ENCODE measurements at places on chromosomes 7 and 10.
A peak's percentile ranks its signal among the peaks of the same experiment; 100 is the strongest.

GRCh38 chr7:117296066-117296465, 26.8 kb downstream of the WNT2 start:
- no peak for DNase-seq

DNA sequence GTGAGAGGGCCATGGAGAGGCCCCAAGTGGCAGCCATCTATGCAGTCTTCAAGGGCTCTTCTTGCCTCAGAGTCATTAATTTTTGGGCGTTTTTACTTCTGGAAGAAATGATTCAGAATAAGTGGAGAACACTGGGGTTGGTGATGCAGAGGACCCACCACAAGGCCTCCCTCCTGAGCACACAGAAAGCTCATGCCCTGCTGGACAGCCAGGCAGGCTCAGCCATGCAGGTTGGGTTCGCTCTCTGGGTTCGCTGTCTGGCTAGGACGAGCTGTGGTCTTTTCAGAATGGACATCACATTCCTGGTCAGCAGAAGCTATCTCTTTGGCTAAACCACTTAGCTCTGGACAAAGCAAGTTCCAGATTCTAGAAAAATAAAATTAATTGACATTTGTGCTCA, 480.8 kb downstream of the RPS24 start:
- DNase-seq, result no peak

GRCh38 chr10:43253461-43254198, 13.2 kb downstream of the RASGEF1A start:
- DNase-seq, result no peak

DNA sequence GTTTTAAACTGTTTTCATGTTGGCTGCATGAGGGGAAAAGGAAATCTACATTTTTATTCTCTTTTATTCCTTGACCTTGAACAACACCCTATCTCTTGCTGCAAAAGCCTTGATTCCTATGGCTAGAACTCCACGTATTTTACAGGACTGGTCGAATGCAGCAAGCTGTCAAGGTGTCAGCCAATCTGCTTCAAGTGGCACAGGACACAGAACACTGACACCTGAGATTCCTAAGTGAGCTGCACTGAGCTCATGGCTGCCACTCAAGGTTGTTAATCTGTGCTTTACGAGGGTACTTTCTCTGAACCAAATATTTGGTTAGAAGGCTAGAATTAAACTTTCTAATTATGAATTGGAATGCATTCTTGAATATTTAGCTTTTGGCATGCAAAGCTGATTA, 349.7 kb upstream of the COBL start:
- no peak for DNase-seq

DNA sequence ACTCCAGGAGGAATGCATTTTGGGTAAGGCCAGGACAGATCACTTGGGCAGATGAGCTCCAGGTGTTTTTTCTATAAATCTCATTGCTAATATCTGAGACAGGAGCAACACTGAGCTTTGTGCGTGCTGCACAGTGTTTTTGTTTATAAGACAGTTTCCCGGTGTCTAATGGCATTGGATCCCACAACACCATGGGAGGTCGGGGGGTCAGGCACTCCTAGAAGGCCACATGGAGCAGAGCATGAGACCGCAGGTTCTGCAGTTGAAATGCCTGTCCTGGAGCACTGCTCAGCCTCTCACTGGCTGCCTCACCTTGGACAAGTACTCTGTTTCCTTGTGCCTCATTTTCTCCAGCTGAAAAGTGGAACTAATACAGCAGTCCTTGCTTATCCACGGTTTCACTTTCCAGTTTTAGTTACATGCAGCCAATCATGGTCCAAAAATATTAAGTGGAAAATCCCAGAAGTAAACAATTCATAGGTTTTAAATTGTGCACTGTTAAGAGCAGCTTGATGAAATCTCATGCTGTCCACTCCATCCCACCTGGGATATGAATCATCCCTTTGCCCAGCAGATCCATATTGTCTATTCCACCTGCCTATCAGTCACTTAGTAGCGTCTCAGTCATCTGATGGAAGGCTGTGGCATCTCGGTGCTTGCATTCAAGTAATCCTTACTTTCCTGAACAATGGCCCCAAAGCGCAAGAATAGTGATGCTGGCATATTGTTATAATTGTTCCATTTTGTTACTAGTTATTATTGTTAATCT, 35.2 kb downstream of the ATXN7L1 start:
- no peak for DNase-seq

DNA sequence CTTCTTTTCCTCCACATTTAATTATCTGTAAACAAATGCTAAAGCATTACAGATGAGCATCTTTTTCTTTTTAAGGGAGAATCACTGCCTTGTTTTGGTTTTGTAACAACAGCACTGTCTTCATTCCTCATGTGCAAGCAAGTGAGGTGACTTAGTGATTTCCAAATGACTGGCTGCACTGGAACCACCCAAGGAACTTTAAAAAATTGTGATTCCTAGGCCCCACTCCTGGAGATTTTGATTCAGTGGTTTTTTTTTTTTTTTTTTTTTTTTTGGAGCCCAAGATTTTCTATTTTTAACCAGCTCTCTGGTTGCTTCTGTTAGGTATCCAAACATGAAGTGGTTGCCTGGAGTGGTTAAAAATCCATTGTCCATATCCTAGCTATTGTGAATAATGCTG, 176.2 kb downstream of the LRMDA start:
- DNase-seq, result no peak

- no peak for DNase-seq
Measured at GRCh38 chr10:2893158-2893845, 174.0 kb upstream of the PFKP start.

GRCh38 chr7:65989694-65990080, 7.7 kb upstream of the GUSB start:
- no peak for DNase-seq

GRCh38 chr7:50658696-50659095, 93.5 kb upstream of the DDC start:
- no peak for DNase-seq

- DNase-seq, result no peak
Measured at GRCh38 chr7:154777489-154777888, 225.4 kb downstream of the PAXIP1 start.

DNA sequence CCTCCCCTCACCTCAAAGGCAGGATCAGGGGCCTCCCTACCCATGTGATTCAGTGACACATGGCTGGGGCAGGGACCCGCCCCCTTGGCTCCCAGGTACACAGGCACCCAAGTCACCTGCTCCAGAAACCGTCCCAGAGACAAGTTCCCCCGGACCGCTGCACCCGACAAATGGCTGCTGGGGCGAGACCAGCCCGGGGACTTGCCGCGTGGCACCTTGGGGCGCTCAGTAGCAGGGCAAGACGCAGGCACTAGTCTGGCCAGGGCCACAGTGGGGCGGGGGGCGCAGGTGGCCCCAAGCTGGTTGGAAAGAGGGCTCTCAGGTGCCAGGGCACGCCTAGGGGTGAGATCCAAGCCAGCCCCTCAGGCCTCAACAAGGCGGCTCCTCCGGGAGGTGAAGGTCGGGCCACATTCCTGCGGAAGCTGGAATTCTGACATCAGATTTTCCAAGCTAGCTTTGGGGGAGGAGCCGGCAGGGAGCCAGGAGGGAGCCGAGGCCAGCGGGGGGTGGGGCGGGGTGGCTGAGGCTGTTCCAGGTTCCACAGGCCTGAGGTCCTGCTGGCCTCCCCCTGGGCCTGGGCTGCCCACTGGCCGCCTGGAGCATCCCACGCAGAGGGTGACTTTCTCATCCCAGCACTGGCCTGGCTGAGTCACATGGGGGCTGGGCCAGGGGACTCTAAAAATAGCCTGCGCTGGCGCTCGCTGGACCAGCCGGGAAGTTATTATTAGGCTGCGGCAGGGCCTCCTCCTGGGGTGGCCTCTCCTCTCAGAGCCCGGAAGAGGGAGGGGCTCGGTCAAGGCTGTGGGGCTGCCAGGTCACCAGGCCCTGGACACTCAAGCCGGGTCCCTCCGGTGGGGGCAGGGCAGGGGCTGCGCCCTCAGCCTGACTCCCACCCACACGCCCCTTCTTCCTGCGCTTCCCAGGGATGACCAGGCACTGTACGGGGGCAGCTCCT, 20.5 kb upstream of the INPP5A start:
- peak; percentile 12 for DNase-seq

DNA sequence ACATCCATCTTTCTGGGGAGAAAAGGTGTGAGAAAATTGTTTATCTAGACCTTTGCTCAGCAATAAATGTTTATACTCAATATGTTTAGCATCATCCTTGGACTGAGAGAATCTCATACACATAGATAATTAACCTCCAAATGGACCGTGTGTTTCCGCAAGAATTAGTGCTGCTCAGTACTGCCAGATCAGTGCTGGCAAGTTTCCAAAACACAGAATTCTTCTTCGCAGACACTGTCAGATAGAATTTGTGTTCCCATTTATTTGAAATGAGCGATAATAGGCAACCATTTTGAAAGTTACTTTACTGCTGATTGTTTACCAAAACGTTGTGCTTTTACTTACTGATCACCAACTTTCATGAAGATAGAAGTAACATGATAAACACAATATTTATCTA, 33.7 kb downstream of the STAMBPL1 start:
- DNase-seq, result no peak

DNA sequence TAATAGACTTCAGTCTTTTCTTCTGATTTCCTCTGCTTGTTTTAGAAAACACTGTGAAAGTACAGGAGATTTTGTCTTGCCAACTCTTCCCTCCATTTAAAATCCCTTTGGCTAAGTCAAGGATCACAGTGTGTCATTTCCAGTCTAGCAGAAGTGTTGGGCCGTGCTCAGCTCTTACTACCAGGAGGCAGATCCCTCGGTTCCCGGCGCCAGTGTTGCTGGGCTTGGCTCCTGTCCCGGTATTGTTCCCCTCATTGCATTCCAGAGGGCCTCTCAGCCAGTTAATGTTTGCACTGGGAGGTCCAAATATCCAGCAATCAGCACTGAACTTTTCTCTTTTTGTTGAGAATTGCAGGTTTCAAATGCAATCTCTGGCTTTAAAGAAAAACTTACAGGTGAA, 612.1 kb upstream of the MGMT start:
- DNase-seq, result no peak

DNA sequence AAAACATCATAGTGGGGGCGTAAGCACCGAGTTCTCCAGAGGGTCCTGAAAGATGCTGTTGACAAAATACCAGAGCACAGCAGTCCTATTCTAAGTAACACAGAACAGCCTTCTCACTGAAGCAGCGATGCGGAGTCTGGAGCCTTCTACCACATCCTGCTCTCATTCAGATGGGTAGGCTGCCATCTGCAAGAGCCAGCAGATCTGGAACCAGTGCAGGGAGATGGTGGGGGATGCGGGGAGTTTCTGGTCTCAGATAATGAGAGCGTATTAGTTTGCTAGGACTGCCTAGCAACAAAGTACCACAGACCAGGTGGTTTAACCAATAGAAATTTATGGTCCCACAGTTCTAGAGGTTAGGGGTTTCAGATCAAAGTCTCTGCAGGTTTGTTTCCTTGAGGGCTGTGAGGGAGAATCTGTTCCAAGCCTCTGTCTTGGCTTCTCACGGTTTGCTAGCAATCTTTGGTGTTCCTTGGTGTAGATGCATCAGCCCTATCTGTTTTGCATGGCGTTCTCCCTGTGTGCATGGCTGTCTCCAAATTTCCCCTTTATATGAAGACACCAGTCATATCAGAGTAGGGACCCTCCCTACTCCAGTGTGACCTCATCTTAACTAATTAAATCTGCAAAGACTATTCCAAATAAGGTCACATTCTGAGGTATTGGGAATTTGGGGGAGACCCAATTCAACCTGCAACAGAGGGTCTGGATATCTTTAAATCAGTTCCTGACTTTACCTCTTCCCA, 52.0 kb upstream of the STEAP1B start:
- DNase-seq, result no peak

GRCh38 chr7:123643495-123644441, 11.9 kb upstream of the LMOD2 start:
- peak; percentile 81 for DNase-seq

- DNase-seq, result no peak
Measured at GRCh38 chr10:14502431-14502830, 171.7 kb upstream of the FRMD4A start.

- DNase-seq, result peak; percentile 42
Measured at GRCh38 chr10:132329565-132330485, 2.2 kb upstream of the LRRC27 start.

GRCh38 chr10:16989826-16990293, 139.8 kb downstream of the CUBN start:
- no peak for DNase-seq

DNA sequence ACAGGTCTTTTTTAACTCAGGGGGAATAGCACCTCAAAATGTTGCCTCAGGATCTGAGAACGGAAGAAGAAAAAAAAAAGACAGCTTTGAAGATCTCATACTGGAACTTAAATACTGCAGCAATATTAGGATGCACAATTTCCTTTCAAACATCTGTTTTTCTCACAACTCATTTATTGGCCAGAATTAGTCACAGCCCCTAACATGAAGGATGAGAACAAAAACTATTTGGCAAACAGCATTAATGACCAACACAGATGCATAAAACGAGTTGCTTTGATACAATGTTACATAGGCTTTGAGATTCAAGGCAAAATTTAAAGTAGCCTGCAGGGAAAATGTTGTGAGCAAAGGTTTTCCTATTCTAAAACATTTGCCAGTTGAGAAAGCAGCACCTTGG, 36.5 kb downstream of the JMJD1C start:
- DNase-seq, result no peak

- DNase-seq, result no peak
Measured at GRCh38 chr7:129774359-129774758, 162.8 kb downstream of the NRF1 start.

DNA sequence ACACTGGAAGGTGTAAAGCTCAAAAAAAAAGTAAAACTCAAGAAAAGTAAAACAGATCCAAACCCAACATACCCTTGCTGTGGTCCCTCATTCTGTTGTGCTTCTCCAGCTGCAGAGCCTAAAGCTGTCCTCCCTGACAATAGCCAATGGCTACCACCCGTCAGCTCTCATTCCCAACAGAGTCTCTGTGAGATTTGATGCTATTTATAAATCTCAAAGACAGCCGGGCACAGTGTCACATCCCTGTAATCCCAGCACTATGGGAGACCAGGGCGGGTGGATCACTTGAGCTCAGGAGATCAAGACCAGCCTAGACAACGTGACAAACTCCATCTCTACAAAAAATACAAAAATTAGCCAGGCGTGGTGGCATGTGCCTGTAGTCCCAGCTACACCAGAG, 116.0 kb downstream of the KMT2E start:
- DNase-seq, result no peak

DNA sequence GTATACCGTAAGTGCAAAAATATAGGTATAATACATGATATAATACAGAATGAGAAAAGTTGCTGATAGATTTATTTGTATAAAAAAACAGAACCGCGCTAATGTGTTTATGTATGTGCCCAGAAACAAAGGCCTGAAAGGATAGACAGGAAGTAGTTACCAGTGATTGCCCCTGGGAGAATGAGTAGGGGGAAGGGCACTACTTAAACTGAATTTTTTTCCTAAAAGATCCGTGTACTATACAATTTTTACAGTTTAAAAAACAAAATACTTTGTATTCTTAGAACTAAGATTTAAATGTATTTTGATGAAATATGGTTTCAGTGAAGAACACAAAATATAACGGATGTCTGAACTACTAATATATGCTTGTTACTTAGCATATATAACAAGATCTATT, 2.9 kb downstream of the IPMK start:
- DNase-seq, result no peak

GRCh38 chr7:81433692-81434331, 336.0 kb downstream of the HGF start:
- DNase-seq, result no peak

All from glomerular endothelial cell (primary cell).